ENCODE measurements at places on chromosomes 1 and 21. TPM values are rescaled to one million over a fixed set of nuclear protein-coding genes. Genes with fewer than 3 reads are reported as not detected.

Gene CELA2B
- total RNA-seq: not detected

Gene ACTN2
- under 0.01 TPM for total RNA-seq

Gene LEFTY1
- total RNA-seq: not detected

Gene NEGR1
- 22.5 TPM for total RNA-seq

Gene CD2
- total RNA-seq: not detected

Gene INSRR
- under 0.01 TPM for total RNA-seq

Gene IRF6
- 0.62 TPM for total RNA-seq

Gene ADCY10
- under 0.01 TPM for total RNA-seq

Gene FMO1
- 0.37 TPM for total RNA-seq

Gene CACNA1S
- total RNA-seq: not detected

Gene DNAH14
- total RNA-seq: 34.0 TPM

Gene SMIM1
- 0.55 TPM for total RNA-seq

Gene RGS16
- 0.22 TPM for total RNA-seq

Gene ASTN1
- 0.22 TPM for total RNA-seq

Gene WNT2B
- 1.2 TPM for total RNA-seq

Gene IL12RB2
- not detected for total RNA-seq

Gene FMOD
- 0.33 TPM for total RNA-seq

Gene PROX1
- under 0.01 TPM for total RNA-seq

Gene ALPL
- total RNA-seq: 4.2 TPM

Gene DYNLT5
- total RNA-seq: 2.7 TPM

All from uterine smooth muscle cell (primary cell).